ENCODE measurements at places on chromosomes 1 and 21.

DNA sequence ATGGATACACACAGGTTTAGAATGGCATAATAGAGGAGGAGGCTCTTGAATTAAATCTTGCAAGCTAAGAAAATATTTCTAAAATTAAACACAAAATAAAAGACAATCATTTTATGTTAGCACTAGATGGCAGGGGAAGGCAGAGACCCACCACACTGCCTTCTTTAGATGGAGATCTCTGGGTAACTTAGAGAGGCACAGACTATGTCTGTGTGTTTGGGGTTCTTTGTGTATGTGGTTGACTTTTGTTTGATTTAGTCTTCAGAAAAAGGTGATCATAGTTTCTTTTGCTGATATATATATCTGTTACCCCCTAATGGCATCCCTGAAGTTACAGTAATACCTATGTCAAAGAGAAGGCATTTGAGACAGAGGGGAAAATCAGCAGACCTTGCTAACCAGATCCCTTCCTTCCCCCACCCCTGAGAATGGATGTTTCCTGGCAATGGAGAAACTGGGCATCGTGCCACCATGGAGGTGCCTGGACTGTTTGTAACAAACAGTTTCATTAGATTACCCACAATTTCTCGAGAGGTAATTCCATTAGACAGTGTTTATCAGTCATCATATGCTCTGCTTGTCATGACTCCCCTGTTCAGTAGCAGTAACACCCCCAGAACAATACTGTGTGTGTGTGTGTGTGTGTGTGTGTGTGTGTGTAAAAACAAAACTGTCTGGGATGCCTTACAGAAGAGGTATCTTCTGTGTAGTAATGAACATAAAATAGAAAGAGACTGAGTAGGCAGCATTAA, 228.3 kb upstream of the DEPDC1 start:
- DNase-seq: no peak

DNA sequence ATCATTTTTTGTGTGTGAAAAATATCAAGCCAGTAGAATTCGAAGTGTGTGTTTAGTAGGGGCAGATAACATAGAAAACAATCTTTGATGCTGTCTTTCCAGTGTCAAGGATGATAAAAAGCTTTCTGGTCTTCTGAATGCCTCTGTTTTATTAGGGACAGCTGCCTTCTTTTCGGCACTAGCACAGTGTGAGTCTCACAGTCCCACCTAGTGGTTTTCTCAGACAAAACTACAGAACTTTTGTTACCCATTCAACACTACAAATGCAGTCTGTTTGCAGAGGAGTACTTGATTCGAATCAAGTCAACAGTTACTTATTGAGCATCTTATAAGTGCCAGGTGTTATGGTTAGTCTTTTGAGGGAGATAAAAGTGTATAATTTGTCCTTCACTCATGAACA, 30.6 kb upstream of the MCOLN3 start:
- no peak for DNase-seq

- DNase-seq: no peak
Measured at GRCh38 chr1:201184307-201185122, 6.1 kb upstream of the IGFN1 start.

- DNase-seq: no peak
Measured at GRCh38 chr1:157404614-157405013, 147.7 kb downstream of the FCRL5 start.

DNA sequence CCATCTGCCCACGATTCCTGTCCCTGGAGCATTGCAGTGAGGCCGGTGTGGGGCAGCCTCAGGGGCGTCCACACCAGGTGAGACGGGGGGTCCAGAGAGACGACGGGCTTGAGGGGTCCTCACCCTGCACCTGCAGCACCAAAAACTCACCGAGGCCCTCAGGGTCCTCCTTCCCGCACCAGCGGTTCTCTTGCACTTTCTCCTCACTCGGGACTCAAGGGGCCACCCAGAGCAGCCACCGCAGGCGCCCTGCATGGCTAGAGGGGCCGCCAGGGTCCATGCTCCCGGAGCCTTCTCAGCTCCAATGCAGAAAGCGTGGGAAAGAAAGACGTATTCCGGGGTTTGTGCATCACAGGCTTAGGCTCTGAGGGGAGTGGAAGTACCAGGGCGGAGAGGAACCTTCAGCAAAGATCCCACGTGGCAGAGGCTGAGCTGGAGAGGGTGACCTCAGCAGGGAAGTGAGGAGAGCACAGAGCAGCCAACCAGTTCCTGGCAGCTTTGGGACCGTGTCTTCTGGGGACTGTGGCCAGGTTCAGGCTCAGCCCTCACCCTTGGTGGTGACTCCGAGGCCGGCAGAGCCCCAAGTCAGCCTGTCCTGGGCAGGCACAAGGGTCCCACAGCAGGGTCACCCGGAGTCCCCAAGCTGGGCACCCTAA, 19.5 kb upstream of the COL6A2 start:
- no peak for DNase-seq

GRCh38 chr1:166064951-166065350, 101.8 kb downstream of the FAM78B start:
- no peak for DNase-seq

GRCh38 chr1:19133360-19133759, 76.7 kb downstream of the UBR4 start:
- DNase-seq: no peak

DNA sequence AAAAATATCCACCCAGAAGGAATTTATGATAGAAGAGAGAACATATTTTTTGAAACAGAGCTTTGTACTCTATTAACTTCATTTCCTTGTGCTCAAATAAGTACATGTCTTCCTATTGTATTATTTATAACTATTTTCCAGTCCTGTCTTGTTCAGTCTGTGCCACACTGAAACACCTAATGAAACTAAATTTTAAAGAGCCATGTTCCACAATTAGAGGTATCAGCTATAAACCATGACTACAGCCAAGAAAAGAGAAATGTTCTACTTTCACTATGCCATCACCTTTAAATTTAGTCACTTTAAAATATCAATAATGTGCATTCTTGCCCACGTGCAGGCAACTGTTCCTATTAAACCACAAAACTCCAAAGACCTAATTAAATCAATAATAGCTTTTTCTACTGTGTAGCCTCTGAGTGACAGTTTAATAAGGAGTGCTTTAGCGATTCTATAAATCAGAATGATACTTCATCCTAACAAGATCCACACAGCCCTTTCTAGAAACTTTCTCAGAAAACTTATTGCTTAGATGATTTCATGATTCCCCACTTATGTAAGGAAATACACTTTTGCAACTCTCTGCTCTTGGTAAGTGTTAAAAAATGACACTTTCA, 404.9 kb upstream of the CHRM3 start:
- no peak for DNase-seq

DNA sequence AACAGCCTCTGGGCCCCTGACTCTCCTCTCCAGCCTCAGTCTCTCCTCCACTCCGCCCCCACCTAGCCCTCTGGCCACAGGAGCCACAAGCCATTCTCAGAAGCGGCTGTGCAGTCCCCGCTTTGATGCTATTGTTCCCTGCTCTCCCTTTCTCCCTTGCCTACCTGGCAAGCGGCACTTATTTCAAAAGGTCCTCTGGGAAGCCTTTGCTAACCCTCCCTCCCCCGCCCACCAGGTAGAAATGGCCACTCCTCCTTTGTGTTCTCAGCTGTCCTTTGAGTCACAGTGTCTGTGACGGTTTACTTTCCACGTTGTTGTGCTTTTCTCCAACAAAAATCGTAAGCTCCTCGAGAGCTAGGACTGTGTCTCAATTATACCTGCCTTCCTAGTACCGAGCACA, 338.4 kb upstream of the PROX1 start:
- no peak for DNase-seq

GRCh38 chr1:60129911-60130310, 56.3 kb upstream of the C1orf87 start:
- no peak for DNase-seq

DNA sequence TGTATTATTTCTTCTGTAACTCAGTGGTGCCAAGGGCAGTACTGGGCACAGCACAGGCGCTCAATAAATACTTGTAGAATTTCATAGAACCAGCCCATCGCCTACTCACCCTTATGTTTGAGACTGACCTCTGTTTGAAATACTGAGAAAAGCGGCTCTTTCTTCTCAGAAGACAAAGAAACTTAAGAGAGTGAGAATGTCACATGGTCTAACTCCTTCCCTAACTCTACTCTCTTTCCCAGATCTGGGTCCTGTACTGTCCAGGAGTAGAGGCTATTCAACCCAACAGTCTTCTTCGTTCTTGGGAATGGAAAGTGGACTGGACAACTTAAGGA, 4.2 kb downstream of the IGSF8 start:
- no peak for DNase-seq

DNA sequence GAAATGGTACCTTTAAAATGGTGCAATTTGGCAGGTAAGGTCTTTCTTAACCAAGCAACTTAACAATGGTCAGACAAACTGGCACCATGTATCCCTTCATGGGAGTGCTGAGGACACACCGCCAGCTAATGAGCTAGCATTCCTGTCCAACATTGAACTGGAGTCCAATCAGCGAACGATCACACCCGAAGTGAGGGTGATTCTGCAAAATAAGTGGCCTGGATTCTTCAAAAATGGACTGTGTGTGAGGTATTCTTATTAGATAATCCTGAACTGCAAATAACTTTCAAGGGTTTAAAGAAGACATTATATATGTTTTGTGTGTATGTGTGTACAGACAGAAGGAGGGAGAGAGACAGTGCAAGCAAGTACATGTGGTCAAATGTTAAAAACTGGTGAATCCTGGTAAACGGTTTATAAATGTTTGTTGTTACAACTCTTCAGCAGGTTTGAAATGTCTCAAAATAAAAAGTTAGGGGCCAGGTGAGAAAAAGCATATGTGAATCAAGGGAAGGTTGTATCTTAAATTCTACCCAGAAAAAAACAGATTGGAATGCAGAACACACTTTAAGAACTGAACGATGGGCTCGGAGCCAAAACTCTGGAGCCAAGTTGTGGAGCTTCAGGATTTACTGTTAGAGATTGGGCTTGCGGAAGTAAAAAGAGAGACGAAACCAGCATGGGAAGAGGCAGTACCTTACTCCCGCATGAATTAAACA, 20.9 kb downstream of the GADD45A start:
- no peak for DNase-seq

- DNase-seq: no peak
Measured at GRCh38 chr1:19635646-19636045, 8.5 kb upstream of the NBL1 start.

DNA sequence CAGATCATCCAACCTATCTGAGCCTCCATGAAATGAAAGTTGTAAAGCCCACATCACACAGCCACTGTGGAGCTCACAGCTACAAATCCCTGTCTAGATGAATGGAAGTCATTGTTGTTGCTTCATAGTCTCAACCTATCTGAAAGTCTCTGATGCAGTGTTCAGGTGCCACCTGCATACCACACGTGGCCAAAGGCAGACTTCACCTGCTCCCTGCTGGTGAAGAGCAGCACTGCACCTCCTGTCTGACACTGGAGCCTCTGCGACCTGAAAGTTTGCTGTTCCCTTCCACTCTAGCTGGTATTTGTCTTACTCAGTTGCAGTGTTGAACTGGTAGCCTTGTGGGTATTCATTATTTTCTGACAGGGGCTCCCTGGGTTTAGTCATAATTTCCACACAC, 18.4 kb downstream of the LORICRIN start:
- DNase-seq: peak; percentile 46

DNA sequence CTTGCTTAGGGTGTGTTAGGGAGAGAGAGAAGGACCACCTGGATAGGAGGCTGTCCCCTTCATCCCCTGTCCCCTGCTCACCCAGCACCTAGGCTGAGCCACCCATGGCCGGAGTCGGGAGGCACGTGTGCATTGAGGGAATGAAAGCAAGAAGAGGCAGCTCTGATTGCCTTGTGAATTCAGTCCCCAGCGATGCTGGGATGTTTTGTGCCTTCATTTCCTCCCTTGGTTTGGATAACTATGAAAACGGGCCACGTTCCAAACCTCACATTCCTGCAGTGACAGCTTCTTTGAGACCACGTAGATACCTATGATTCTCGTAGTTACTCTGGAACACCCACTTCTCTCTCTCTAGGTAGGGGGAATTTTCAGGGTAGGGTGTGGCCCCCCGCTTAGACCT, 67.1 kb downstream of the MAN1C1 start:
- no peak for DNase-seq

- DNase-seq: no peak
Measured at GRCh38 chr1:89802841-89803240, 18.0 kb upstream of the LRRC8D start.

DNA sequence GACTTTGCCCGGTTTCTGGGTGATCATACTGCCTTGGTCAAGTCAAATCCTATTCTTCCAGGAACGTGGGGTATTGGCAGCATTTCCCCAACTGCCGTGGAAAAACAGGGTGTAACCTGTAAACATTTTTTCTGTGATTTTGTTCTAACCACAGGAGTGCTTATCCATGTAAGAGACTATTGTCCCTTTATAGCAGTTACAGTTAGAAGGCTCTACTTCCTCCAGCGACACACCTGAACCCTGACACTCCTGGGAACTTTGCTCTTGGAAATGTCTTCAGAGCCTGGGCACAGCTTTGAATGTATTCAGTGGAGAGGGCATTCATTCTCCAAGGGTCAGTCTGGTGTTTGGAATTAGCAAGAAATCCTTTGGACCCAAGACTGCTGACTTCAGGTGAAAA, 26.4 kb upstream of the ARHGEF10L start:
- no peak for DNase-seq

DNA sequence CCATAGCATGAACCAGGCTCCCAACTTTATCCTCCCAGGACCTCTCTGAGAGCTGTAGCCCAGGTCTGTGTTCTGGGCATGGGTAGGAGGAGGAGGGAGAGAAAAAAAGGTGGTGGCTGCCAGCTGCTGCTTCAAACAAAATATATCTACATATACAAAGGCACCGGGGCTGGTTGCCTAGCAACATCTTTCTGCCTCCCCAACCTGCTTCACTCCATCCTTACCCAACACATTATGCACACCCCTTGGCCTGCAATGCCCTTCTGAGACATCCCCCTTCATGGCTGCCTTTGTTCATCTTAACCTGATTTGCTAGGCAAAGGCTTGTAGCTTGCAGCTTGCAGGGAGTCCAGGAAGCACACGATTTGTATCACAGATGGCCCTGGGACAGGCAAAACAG, 27.2 kb upstream of the ATP1A1 start:
- DNase-seq: no peak

DNA sequence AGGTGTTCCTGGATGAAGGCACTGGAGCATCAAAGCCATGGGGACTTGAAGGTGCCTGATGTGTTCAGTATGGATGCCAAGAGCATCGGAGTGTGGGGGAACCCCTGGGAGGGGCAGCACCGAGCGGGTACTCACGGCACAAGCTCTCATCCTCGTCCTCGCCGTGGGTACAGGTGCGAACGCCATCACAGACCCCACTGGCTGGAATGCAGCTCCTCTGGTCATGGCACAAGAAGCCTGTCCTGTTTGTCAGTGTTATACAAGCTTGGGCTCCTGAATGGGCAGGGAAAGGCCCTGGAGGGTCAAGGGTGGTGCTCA, 6.0 kb downstream of the LDLRAD1 start:
- DNase-seq: no peak

GRCh38 chr1:173202424-173203145, 4.5 kb downstream of the TNFSF4 start:
- DNase-seq: no peak
